Lower lobe of right lung (tissue), 2 donors: ENCODE measurements at places on chromosomes 5 and 9. TPM values are rescaled to one million over a fixed set of nuclear protein-coding genes. Genes with fewer than 3 reads are reported as not detected.

The PSD2 gene
- total RNA-seq, result not detected

The SURF2 gene
- 15.2 TPM for total RNA-seq

The IFNB1 gene
- not detected for total RNA-seq

The CSF2 gene
- total RNA-seq, result 3.9 TPM

The C5orf34 gene
- total RNA-seq, result 1.4 TPM

The NCS1 gene
- 7.0 TPM for total RNA-seq

The ABCA1 gene
- 46.8 TPM for total RNA-seq

The SEMA5A gene
- total RNA-seq, result 29.3 TPM

The NKD2 gene
- 24.1 TPM for total RNA-seq

GRCh38 chr9:12717907-12718306, 24.7 kb downstream of the TYRP1 start:
- H3K27me3 ChIP-seq, result no peaks in the 10 kb centered on the region
- H3K36me3 ChIP-seq, result no peaks in the 10 kb centered on the region
- H3K4me3 ChIP-seq, result no peak overlapping the region
- H3K27ac ChIP-seq, result no peak overlapping the region

DNA sequence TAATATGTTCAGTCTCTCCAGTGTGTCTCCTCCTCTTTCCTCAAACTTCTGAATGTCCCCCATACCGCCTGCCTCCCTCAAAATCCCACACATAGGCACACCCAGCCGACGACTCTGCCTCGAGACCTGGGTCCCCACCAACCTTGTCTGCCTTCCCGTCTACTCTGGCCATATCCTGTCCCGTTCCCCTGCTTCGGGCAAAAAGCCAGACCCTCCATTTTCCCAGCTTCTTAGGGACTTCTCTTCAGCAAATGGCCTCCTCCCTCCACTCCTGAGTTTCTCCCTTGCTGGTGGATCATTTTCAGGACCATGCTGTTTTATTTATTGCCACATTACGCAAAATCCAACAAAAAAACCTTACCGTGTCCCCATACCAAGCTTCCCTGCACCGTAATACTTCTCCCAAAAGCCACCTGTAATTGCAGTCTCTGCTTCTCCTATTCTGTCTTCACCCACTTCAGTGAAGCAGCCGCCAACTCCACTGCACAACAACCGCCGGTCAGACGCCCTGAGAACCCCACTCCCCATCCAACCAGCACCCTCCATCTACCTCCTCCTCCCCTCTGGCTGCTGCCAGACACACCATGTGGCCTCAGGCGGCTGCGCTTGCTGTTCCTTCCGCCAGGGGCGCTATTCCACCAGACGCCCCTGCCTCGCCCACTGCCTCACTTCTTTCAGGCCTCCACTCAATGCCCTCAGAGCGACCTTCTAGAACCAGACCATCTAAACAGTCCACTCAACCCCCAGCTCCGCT, 117.0 kb downstream of the TRPM6 start:
- DNase-seq, result no peak
- no peaks in the 10 kb centered on the region for H3K36me3 ChIP-seq
- H3K4me3 ChIP-seq, result no peak overlapping the region
- H3K27me3 ChIP-seq, result no peaks in the 10 kb centered on the region
- no peaks in the 10 kb centered on the region for H3K4me1 ChIP-seq

- H3K27ac ChIP-seq, result no peak overlapping the region
- H3K27me3 ChIP-seq, result no peaks in the 10 kb centered on the region
- H3K36me3 ChIP-seq, result no peaks in the 10 kb centered on the region
- H3K4me1 ChIP-seq, result no peaks in the 10 kb centered on the region
Measured at GRCh38 chr5:170993476-170993875, 131.7 kb downstream of the RANBP17 start.

- H3K27ac ChIP-seq, result no peak overlapping the region
- no peaks in the 10 kb centered on the region for H3K27me3 ChIP-seq
- DNase-seq, result no peak
Measured at GRCh38 chr9:13239208-13239607, 40.3 kb downstream of the MPDZ start.

DNA sequence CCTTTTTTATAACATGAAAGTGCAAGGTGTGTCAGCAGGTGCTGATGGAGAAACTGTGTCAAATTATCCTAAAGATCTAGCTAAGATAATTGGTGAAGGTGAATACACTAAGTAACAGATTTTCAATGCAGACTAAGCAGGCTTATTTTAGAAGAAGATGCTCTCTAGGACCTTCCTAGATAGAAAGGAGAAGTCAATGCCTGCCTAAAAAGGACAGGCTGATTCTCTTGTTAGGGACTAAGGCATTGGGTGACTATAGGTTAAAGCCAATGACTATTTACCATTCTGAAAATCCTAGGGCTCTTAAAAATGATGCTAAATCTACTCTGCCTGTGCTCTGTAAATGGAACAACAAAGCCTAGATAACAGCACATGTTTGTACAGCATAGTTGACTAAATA, 1682.4 kb downstream of the MAT2B start:
- no peak overlapping the region for H3K27ac ChIP-seq
- H3K27me3 ChIP-seq, result no peaks in the 10 kb centered on the region
- no peak overlapping the region for H3K4me3 ChIP-seq

DNA sequence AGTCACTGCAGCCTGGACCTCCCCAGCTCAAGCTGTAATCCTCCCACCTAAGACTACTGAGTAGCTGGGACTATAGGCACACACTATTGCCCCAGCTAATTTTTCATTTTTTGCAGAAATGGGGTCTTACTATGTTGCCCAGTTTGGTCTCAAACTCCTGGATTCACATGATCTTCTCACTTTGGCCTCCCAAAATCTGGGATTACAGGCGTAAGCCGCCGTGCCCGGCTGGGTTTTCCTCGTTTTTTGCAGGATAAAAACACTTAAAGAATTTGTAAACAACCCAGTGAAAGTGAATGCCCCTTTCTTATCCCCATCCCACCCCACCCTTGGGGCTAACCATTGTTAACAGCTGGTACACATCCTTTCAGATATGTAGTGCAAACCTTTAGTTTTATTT, 7.7 kb downstream of the CLTB start:
- H3K36me3 ChIP-seq, result peaks cover 60% of the 10 kb centered on the region
- DNase-seq, result no peak
- no peak overlapping the region for H3K4me3 ChIP-seq
- H3K27ac ChIP-seq, result no peak overlapping the region
- H3K4me1 ChIP-seq, result peaks cover 25% of the 10 kb centered on the region

DNA sequence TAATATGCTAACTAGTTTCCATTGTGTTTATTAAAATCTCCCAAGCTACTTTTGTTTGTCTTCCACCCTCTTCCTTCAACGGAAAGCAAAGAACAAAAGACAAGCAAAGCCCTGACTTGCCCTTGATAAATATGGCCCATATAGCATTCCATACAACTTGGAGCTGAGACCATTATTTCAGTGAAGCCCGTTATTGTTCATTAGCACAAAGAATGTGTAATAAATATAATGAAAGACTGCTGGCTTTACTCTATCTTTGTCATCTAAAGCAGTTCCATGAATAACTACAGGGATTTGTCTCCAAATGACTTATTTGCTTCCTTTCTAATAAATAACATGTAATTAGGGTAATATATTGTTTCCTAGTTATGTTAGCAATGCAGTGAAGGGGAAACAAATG, 270.7 kb upstream of the TLE4 start:
- H3K27me3 ChIP-seq, result no peaks in the 10 kb centered on the region
- H3K4me1 ChIP-seq, result no peaks in the 10 kb centered on the region
- no peak for DNase-seq
- H3K4me3 ChIP-seq, result no peak overlapping the region

DNA sequence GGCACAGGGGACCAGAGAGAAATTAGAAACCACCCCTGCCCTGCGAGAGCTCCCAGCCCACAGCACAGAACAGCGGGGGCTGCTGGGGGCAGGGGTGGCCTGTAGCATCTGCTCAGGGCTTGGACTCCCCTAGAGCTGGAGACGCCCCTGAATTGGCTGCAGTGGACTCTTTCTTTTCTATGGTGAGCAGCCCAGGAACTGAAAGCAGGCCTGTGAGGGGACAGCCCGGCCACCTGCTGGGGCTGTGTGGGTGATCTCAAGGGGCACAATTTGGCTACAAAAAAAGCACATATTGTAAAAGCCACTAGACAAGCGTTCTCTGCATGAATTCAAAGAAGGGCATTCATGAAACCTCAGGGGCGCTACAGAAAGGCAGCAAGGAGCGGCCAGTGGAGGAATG, 57.5 kb upstream of the ICE1 start:
- H3K36me3 ChIP-seq, result no peaks in the 10 kb centered on the region
- no peaks in the 10 kb centered on the region for H3K27me3 ChIP-seq
- no peaks in the 10 kb centered on the region for H3K4me1 ChIP-seq
- no peak overlapping the region for H3K27ac ChIP-seq

GRCh38 chr5:94832685-94833084, 214.2 kb downstream of the SLF1 start:
- no peaks in the 10 kb centered on the region for H3K27me3 ChIP-seq
- H3K4me1 ChIP-seq, result no peaks in the 10 kb centered on the region
- no peak overlapping the region for H3K27ac ChIP-seq
- peaks cover 18% of the 10 kb centered on the region for H3K36me3 ChIP-seq
- DNase-seq, result no peak

GRCh38 chr5:173954671-173955521, 34.1 kb upstream of the C5orf47 start:
- no peak overlapping the region for H3K27ac ChIP-seq
- no peaks in the 10 kb centered on the region for H3K27me3 ChIP-seq
- no peak overlapping the region for H3K4me3 ChIP-seq
- peaks cover 8% of the 10 kb centered on the region for H3K4me1 ChIP-seq

DNA sequence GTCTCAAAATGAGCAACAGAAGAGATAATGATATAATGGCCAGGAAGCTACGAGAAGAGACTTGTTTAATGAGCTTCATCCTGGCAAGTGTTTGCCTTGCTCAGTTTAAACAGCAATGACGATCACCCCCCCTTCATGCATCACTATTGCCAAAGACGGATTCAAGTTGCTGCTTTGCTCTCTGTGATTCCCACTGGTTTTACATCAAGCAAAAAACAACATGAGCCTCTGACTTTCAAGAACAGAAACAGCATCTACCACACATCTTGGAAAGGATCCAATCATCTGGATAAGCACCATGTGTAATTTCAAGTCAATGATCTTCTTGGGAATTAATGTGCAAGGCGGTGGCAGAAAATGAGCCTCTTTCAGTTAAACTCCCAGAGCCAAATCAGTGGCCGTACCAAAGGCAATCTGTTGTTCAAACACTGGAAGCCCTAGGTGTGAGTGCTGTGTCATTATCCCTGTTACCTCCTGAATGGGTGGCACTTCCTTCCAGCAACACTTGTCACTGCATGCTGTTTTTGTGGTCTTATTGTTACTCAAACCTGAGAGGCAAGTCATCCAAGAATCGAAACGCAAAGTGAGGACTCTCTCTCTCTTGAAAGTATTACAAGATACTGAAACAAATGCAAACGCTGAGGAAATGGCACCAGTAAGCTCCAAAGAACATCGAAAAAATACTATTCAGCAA, 72.8 kb downstream of the MED27 start:
- no peak for DNase-seq
- H3K36me3 ChIP-seq, result no peaks in the 10 kb centered on the region
- H3K27me3 ChIP-seq, result no peaks in the 10 kb centered on the region
- H3K4me1 ChIP-seq, result no peaks in the 10 kb centered on the region
- H3K4me3 ChIP-seq, result no peak overlapping the region
- no peak overlapping the region for H3K27ac ChIP-seq

DNA sequence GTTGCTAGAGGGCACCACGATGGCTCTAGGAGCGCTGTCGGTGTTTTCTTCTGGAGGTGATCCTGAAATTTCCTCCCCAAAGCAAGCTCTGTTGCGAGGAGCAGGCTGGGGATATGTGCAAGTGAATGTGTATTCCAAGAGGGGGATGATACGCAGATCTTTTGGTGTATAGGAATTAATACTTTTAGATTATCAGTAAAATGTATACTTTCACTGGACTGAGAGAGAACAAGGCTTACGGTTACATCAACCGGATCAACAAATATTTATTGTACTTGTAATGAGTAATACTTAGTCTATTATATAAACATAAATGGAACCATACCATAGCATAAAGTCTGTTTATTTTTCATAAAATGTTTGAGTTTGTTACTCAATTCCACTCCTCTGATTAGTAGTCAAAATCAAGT, 632 bp upstream of the PRKAA1 start:
- H3K4me3 ChIP-seq, result peak overlapping the region; percentile 96
- no peaks in the 10 kb centered on the region for H3K27me3 ChIP-seq
- peaks cover 25% of the 10 kb centered on the region for H3K4me1 ChIP-seq
- DNase-seq, result no peak

DNA sequence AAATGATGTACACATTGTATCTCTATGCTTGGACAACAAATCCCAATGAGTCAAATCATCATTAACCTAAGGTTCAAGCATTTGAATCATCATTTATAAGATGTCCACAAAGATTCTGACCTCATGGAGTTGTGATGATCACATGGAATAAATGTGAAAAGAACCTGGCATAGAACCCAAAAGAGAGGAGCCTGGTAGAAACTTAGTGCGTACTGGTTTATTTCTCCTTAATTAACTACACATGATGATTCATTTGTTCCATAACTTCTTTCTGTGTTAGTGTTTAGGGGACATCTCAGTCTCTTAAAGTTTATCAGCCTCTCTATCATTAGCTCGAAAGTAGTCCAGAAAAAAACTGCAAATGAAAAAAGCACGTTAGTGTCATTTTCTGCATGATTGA, 411.6 kb downstream of the BRINP1 start:
- no peaks in the 10 kb centered on the region for H3K27me3 ChIP-seq
- no peak overlapping the region for H3K4me3 ChIP-seq
- no peak for DNase-seq
- no peak overlapping the region for H3K27ac ChIP-seq

DNA sequence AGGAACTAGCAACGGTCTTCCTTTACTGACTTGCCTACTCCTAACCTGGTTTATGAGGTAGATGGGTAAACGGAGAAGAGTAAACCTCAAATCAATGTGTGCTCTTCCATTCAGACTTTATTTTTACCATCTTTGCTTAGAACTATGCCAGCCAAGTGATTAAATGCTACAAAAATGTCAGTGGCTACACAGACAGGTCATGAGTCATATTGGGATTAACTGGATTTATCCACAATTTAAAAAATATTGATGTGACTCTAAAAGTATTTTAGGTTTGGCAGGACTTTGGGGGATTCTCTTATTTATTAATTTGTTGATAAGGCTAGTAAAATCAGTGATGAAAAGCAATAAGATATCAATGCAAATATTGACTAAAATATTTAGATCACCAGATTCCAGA, 275.0 kb downstream of the PLK2 start:
- H3K27me3 ChIP-seq, result no peaks in the 10 kb centered on the region
- H3K4me3 ChIP-seq, result no peak overlapping the region
- H3K27ac ChIP-seq, result no peak overlapping the region
- no peaks in the 10 kb centered on the region for H3K36me3 ChIP-seq
